Neuronal stem cell (in vitro differentiated cells): ENCODE measurements at places on chromosomes 2 and 18.
A peak's percentile ranks its signal among the peaks of the same experiment; 100 is the strongest.

DNA sequence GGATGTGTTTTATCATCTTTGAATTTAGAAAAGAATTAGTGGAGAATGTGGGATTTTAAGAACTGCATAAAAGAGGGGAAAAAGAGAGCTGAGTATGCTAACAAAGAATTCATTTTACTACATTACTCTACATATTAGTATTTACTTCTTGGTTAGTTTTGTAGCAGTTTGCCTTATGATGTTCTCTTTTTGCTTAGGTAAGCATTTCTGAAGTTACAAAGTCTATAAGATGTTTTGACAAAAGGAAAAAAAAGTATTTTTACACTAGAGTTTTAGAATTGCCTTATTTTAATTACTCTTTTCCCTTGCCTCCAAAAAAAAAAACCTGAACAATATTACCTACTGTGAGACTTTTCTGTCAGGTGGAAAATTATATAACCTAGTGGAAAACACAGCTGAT is 739.5 kb upstream of the SLC39A10 start:
- no peak for DNase-seq

- DNase-seq: no peak
These were observed 107.1 kb downstream of the LYPD6B start for GRCh38 chr2:149145314-149146295.

- no peak for DNase-seq
These were observed 26.1 kb upstream of the ACVR2A start for GRCh38 chr2:147818741-147819140.

GRCh38 chr2:219368690-219369191 is 19.0 kb downstream of the DNPEP start:
- DNase-seq: no peak

GRCh38 chr2:75431763-75432162 is 129.0 kb downstream of the EVA1A start:
- no peak for DNase-seq

DNA sequence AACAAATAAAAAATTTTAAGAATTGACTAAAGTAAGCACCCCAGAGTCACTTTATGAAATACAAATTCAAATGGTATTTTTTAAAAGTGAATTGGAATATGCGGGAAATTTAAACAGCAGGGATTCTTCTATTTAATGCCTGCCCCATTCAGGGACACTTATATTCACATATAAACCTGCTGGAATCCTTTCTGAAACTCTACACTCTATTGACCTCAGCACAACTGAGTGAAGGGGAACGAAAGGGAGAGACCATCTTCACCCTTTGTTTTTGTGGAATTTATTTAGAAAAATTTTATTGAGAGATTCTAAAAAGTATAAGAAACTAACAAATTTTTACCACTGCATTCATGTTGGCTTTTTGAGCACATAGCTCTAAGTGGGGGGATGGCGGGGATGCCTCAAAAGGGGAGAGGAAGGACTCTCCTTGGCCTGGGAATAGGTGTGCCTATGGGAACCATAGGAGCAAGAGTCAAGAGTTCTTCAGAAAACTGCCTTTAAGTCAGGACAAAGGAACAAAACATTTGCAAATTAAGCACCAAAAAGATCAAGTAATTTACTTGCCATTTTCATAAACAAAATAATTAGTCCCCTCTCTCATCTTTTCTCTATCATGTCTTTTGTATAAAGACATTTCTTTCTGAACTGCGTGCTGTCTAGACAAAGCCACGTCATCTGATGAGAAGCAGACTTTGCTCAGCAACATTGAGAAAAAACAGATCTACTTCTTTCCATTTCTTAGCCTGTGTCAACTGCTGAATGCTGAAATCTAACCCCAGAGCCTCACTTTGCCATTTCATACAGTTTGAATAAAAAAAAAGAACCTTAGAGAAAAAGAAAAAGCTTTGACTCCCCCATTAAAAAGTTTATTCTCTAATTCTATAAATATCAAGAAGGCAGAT is 21.6 kb upstream of the FLACC1 start:
- no peak for DNase-seq

DNA sequence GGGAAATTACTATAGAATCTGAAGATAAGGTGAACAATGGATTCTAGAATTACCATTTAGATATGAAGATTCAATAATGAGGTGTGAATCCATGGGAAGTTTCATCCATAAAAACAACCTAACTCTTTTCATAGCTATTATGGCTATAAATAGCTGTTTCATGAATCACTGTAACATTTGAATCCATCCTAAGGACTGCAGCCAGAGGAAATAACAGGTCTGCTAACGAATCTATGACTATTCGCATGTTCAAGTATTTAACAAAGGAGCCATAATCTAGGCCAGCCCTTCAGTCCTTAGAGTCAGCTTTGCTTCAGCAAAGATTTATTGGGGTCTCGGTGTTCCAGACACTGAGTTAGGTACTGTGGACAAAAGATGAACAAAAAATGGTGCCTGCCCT is 87.1 kb downstream of the MYOM1 start:
- DNase-seq: no peak

DNA sequence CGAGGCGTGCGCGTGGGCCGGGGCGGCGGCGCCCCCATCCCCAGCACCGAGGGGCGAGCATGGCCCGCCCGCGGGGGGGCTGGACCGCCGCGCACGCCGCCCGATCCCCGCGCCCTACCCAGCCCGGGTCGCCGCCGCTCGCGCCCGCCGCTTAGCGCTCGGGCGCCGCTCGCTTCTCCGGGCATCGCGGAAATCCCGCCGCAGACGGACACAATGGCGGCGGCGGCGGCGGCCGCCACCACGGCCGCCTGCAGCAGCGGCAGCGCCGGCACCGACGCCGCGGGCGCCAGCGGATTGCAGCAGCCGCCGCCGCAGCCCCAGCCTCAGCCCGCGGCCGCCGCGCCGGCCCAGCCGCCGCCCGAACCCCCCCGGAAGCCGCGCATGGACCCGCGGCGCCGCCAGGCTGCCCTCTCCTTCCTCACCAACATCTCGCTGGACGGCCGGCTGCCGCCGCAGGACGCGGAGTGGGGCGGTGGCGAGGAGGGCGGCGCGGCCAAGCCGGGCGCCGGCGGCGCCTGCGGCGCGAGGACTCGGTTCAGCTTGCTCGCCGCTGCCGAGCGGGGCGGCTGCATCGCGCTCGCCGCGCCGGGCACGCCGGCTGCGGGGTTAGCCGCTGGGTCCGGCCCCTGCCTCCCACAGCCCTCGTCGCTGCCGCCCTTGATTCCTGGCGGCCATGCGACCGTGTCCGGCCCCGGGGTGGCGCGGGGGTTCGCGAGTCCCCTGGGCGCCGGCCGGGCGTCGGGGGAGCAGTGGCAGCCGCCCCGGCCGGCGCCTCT is 453 bp downstream of the CABLES1 start:
- DNase-seq: peak; percentile 48

DNA sequence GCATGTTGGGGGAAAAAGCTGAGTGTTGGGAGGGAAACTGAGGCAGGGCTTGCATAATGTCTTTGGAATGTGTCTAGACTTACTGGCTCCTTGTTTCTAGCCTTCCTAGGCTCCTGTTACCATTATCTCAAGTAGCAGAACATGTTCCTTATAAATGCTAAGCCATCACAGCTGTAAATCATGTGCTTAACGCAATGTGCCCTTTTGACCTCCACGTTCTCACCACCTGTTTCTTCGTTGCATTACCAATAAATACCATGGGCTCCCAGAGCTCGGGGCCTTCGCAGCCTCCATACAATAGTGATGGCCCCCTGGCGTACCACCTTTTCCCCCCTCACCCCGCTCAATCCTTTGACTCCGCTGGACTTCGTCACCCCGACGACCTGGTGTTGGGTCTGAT is 54.0 kb upstream of the CWC22 start:
- DNase-seq: no peak

- DNase-seq: peak; percentile 27
These were observed 1494.6 kb upstream of the DDX18 start for GRCh38 chr2:116319935-116320334.

DNA sequence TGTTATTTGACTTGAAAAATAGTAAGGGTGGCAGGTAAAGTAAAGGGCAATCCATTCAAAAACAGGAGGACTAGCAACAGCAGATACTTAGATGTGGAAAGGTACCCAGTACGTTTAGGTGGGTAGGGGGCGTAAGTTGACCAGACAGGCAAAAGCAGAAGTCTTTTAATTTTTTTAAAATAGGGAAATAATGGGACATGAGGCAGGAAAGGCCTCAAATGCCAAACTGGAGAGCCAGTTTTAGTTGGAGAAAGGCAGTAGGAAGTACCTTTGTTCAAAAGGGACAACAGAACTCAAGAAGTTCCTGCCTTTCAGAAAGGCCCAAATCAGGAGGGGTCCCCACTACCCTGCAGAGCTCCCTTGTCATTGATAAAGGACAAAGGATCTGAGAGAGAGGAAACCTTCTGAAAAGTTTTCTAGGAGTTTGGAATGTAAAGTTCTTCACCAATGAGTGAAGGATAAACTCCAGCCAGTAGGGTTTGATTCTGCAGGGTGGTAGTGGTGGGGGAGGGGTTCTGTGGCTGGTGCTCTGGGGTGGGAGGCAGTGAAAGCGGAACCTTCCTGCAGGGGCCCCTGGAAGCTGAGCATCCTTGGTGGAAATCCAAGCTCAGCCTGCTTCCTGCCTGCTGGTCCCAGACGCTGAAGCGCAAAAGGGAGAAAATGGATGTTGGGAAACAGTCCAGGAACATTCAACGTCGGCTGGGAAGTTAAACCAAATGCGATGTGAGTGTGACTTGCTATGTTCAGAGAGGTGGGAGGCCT is 40.1 kb downstream of the TMEM17 start:
- no peak for DNase-seq

DNA sequence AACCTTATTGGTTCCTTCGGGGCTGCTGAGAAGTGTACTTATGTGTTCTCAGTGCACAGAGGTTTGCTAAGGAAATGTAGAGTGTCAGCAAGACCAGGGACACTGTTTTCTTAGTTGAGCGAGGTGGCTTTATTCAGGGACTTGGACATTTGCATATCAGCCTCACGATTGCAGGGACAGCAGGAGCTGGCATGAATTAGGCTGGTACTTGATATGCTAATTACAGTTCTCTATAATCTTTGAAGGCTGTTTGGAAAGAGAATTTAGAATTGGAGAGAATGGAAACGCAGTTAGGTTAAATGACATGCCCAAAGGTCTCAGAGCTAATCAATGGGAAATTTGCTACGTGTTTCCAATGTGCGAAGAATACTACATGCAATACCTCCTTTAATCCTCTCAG is 18.7 kb upstream of the MTCL1 start:
- no peak for DNase-seq

DNA sequence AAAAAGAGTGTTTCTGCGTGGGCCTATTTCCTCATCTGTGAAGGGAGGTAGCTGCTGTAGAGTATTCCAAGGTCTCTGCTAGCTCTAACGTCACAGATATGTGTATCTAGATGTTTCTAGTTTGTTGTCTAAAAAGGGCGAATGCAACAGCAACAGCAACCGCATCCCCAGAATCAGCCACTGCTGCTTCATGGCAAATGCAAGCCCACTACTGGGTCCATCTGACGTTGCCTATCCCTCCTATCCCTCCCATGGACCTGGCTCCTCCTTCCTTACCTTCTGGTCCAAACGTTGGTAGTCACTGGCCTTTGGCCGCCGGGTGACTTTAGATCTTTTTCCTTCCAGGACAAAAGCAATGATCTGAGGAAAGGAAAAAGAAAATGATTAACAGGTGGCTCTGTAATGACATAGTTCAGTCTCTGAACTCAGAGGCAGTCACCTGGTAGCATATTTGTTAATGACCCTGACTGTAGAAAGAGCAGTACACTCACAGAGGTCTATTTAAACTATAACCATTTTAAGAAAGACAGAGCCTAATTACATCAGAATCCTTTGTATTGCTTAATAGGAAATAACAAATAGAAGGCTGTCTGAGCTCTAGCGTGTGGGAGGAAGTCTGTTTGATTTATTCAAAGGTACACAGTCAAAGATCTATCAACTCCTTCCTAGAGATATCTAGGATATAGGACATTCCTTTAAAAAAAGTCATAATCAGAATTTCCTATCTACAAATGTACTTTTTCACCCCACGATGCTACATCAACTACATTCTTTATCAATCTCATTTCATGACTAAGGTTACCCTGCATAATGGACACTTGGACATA is 2.9 kb downstream of the TGOLN2 start:
- DNase-seq: no peak

DNA sequence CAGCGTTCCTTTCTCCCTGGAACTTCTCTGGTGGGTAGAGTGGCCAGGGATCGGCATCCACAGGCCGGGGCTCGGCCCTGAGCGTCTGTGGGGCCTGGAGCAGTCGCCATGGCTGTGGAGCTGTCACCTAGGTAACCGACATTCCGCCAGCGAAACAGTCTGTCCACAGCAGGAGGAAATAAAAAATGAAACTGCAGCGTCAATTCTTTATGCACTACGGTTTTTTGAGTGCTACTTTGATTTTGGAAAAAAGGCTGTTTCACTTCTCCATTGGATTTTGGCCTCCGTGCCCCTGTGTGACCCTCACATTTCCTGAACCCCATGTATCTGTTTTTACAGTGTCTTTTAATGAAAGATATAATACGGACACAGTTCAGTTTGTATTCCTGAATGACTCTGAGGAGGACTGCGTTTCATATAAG is 163.4 kb downstream of the LDLRAD4 start:
- no peak for DNase-seq

DNA sequence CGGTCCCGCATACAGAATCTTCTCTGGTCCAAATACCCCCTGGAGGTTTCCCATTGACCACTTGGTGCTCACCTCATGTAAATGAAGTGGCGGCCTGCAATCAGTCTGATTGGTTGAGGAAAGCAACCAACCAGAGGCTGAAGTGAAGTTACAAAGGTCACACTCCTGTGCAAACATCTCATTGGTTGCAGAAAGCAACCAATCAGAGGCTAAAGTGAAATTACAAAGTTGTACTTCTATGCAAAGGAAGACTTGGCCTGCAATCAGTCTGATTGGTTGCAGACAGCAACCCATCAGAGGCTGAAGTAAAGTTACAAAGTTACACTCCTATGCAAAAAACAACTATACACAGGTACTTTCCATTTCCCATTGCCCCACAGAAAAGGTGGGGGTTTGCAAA is 2.5 kb upstream of the SP100 start:
- DNase-seq: no peak

GRCh38 chr18:1078301-1078700 is 173.6 kb downstream of the ADCYAP1 start:
- DNase-seq: no peak

DNA sequence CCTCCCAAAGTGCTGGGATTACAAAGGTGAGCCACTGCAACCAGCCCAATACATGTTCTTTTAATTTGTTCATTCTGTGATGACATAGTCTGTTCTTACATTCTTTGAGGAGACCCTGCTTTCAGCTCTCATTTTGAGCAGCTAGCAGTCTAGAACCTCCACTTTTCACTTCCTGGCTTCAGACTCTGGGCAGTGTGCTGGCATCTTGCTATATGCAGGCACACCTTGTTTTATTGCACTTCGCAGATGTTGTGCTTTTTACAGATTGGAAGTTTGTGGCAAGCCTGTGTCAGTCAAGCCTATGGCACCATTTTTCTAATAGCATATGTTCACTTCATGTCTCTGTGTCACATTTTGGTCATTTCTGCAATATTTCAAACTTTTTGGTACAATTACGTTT is 72.4 kb downstream of the PRKCE start:
- no peak for DNase-seq
